ENCODE measurements at places on chromosomes 7 and 10.

GRCh38 chr7:55517191-55517633 is 55.1 kb downstream of the VOPP1 start:
- DNase-seq: no peak

- DNase-seq: no peak
Measured at GRCh38 chr7:112448891-112449290, 1.4 kb upstream of the IFRD1 start.

GRCh38 chr7:2033586-2034135 is 199.1 kb downstream of the MAD1L1 start:
- DNase-seq: no peak

DNA sequence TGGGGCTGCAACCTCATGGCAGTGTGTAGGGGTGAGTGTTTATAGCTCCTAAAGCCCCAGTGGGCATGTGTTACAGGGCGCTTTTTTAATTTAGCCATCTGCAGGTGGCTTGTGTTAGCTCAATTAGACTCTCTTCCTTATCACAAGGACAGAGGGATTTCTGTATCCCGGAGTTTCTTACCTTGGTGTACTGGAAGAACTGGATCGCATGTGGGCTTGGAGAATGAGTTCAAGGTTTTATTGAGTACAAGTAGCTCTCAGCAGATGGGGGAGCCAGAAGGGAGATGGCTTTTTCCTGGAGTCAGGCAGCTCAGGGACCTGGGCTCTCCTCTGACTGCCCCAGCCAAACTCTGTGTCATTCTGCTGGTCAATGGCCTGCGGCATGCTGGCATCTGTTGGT is 153.5 kb upstream of the C7orf33 start:
- no peak for DNase-seq

GRCh38 chr10:78942091-78942501 is 126.7 kb upstream of the ZMIZ1 start:
- DNase-seq: no peak

GRCh38 chr7:12637819-12638592 is 49.4 kb upstream of the ARL4A start:
- peak; percentile 55 for DNase-seq

- DNase-seq: no peak
Measured at GRCh38 chr10:43227911-43228782, 38.7 kb downstream of the RASGEF1A start.

DNA sequence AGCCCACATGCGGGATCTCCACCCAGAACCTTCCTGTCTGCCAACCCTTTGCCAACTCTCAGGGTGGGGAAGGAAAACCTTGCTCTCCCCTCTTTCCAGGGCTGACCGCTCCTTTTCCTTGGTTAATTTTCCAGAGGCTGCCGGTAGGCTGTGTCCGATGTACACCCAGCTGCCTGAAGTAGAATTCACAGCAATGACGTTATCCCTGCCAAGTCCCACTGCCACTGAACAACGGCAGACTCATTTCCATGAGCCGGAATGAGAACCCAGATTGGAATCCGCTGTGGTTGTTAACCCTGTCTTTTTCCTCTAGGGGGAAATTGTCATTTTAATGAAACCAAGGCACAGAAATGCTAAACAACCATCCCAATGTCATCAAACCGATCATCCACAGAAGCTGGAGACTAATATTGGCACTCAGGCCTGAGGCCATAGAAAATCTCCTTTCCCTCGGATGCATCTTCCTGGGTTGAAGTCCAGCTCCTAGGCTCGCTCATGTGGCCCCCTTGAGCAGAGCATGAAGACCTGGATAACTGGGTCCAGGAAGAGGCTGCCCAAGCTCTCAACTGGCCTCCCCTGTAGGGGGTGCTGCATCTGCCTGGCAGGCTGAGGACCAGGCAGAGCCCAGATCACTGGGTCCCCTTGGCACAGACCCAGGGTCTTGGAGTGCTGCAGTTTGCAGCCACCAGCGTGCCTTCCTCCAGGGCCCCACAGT is 30.4 kb downstream of the KLRG2 start:
- DNase-seq: no peak

DNA sequence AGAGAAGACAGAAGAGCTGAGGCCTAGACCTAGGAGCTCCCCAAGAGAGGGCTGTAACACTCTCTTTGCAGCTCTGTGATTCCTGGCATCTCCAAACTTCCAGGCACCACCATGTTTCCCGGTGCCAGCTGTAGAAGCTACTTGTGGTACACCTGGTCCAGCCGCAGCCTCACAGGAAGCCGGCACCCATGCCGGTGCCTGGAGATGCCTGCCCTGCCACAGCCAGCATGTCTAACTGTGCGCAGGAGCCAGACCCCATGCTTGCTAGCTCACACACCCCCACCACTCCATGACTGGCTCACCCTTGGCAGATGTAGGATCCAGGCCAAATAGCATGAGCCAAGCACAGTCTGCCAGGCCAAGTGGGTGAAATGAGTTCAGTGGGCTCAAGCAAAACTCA is 211.7 kb upstream of the GNAI1 start:
- no peak for DNase-seq

DNA sequence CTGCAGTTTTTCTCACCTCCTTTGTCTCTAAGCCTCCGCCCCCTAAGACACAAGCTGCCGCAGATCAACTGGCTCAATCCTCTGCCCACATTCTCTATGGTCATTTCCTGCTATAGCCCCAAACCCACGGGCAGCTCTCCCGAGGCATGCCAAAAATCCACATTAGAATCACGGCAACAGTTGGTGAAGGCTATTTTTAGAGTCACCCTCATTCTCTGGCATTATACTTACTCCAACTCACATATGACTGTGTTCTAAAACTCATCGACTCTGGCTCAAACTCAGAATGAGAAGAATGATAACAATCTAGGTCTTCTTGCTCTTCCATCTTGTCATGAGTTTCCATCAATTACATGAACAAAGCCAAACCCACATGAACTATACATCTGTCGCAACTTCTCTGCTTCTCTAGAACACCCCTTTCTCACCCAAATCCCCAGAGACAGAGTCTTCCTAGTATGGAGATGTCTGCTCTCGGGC is 10.9 kb upstream of the KIAA1549 start:
- no peak for DNase-seq

GRCh38 chr7:27185013-27185853 is at the start of gene HOXA11:
Gene HOXA11 (minus strand): TSS chr7:27185232. CDS start chr7:27185144, 88 bp downstream.
- peak; percentile 62 for DNase-seq

GRCh38 chr10:97075961-97076525 is 109.7 kb downstream of the SLIT1 start:
- no peak for DNase-seq

DNA sequence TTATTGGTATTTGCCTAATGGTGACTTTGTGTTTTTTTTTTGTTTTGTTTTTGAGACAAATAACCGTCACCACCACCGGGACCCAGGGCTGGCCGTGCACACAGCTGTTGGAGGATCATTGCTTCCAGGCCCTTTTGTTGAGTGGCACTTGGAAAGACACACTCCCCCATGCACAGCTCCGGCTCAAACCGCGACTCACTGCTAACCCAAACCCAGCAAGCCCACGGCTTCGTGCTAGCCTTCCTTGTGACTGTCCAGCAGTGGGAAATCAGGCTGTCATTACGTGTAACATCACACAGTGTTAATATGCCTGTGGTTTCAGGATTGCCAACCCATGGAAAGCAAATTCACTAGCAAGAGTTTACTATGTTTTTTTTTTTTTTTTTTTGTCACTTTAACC is 17.4 kb downstream of the BNIP3 start:
- DNase-seq: no peak

DNA sequence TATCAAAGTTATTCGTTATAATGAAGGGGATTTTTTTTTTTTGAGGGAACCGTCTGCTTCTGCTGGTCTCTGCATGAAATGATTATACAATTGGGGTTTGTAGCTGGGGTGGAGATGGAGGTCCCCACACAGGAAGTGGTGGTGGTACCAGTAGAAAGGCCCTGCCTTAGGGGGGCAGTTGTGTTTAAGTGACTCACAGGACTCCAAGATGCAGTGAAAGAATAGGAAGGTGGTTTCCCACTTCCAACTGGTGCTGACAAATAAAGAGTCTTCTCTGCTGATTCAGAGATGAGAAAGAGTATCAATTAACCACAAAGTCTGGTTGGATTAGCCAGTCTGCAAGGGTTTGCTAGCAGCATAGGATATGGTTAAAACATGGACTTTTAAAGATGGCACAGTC is 376.0 kb downstream of the SORCS3 start:
- DNase-seq: no peak

- no peak for DNase-seq
Measured at GRCh38 chr7:102211590-102212550, 74.8 kb upstream of the SH2B2 start.

DNA sequence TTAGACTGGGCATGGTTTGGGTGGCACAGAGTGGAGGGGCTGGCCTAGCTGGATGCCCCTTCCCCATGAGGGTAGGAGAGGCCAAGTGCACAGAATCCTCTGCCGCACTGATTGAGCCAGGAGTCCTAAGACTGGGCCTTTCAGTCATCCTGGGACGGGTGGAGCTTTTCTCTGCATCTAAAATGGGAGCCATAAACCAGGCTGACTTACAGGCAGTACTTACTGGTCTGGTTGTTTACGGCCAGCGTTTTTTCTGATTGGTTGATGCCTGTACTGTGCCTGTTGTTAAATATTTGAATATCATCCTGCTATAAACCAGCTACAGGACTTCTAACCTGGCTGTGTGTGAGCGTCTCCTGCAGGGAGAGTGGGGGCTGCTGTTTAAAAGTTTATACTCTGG is 107.8 kb downstream of the CDH23 start:
- no peak for DNase-seq

DNA sequence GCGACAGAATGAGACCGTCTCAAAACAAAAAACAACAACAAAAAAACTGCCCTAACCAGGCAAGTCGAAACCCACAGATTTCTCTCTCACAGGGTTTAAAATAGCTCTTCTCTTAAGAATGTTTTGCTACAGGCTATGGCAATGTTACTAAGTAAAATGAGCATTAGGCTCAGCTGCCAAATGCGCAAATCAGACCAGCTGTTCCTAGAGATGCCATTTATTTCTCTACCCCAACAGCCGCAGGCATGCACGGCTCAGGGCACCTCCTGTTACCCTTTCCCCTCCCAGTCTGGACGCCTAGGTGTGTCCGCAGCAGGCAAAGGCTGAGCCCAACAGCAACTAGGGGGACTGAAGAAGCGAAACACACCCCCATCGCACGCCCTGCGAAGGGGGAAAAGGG is 168.3 kb upstream of the MBL2 start:
- DNase-seq: no peak

- DNase-seq: peak; percentile 34
Measured at GRCh38 chr7:24812305-24812945, 55.2 kb upstream of the GSDME start.

DNA sequence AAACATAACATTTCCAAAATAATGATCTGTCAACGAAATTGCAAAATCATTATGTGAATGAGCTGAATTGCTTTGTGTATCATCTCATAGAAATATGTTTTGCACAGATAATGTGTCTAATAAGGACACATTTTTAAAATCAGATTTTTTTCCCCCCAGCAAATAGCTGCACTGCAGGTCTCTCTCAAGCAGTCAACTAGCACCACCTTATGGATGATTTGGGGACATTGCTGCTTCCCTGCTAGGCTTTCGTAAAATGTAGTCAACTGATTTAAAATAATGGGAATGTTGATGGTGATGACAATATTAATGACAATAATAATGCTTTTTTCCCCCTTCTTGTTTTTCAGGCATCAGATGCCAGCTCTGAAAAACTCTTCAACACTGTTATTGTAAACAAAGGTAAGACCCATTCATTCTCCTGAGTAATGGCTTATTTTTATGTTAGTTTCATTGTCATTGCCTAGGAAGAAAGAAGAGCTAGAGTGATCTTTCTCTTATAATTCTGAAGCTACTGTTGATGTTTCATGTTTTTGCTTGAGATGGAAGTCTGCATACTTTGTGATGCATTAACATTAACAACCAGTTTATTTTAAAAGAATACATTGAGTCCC is 433.6 kb upstream of the GALNT17 start:
- DNase-seq: peak; percentile 54

- DNase-seq: no peak
Measured at GRCh38 chr10:133465191-133465949, 11.6 kb downstream of the SCART1 start.

DNA sequence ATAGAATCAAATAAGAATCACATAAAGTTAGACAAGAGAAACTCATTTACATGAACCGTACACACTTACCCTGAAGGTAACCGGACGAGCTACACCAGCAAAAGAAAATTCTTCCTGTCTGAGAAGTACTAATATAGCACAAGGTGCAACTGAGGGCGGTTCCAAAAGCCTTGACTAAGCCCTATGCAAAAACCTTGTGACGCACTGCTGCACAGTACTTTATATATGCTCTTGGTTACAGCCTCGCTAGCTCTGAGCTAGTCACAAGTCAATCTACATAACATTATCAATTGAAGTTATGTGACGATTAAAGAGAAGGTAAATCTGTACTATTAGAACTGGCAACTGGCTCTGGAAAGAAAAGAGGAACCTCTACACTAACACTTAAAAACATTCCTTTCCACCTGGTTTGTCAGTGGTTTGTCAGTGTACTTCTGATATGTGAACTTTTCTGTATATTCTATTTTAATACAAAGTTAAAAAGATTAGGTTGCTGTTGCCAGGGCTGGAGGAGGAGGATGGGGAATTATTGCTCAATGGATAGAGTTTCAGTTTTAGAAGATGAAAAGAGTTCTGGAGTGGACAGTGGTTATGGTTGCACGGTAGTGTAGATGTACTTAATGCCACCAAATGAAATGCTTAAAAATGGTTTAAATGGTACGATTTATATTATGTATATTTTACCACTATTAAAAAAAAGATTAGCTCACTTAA is 21.6 kb downstream of the NT5C3A start:
- peak; percentile 56 for DNase-seq

DNA sequence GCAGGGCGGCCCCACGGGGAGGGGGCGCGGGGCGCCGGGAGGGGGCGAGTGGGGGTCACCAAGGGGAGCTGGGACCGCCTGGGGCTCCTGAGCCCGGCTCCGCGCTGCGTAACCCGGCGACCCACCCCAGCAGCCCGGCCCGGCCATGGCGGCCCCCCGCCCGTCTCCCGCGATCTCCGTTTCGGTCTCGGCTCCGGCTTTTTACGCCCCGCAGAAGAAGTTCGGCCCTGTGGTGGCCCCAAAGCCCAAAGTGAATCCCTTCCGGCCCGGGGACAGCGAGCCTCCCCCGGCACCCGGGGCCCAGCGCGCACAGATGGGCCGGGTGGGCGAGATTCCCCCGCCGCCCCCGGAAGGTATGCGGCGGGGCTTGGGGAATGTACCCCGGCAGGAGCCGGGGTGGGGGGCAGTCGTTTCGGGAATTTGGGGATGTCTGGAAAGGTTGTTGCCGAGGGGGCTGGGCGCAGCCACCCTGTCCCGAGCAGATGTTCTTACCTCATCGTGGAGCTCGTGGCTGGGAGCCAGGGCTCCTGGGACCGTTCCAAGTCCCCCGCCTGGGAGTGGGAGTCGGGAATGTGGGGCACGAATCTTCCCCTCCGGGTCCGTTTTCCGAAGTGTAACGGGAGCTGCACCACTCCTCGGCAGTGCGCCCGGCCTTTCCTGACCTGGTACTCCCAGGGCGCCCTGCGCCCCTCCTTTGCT is 431 bp downstream of the ZYX start:
- DNase-seq: no peak

DNA sequence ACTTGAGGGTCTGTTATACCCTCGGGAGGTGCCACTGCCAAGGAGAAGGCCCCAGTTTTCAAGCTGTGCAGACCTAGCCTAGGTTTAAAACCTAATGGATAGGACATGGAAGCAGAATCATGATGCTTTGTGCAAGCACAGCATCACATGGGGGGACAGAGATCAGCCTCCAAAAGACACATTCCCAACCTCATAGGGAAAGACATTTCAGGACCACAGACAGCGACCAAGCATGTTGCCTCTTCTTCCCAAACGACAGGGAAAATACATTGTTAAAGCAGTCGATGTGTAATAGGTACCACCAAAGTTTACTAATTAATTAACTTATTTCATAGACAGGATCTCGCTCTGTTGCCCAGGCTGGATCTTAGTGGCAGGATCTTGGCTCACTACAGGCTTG is 573.9 kb downstream of the TCERG1L start:
- DNase-seq: peak; percentile 16

All from Kasumi-1 (cell line).